Hematopoietic multipotent progenitor cell (in vitro differentiated cells): ENCODE measurements at places on chromosomes 16 and 17.

DNA sequence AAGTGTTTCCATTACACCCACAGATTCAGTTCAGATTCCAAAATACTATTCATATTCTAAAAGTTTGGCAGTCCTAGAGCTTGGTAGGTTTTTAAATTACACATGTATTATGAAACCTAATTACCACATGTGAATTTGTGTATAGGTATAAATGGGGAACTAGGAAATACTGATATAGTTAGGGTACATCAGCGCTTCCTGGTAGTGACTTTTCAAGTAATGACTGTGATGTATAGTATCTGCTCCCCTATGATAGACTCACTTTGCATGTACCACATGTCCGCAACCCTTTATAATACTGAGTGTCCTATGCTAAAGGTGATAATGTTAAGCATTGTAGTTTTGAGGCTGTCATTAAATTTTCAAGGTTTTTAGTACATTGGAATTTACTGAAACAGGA, 22.9 kb downstream of the CDK12 start:
- no peak for DNase-seq

DNA sequence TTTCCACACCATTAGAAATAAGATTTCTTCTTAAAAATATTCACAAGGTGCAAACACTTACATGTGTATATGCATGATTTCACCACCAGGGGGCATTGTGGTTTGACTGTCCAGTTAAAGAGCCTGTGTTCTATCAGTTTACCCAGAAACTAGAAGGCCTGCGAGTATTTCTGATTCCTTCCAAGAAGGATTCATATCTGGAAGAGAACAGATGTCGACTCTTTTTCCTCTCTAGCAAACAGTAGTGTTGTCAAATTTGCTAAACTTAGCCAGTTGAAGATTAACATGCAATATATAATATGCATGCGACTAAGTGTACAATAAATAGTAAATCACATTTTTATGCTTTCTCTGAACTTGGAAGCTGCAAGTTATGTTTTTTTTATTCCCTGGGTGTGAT, 404.1 kb downstream of the WWOX start:
- DNase-seq: peak; percentile 13

- no peak for DNase-seq
These were observed 1377.6 kb downstream of the CDH11 start for GRCh38 chr16:63744077-63744874.

DNA sequence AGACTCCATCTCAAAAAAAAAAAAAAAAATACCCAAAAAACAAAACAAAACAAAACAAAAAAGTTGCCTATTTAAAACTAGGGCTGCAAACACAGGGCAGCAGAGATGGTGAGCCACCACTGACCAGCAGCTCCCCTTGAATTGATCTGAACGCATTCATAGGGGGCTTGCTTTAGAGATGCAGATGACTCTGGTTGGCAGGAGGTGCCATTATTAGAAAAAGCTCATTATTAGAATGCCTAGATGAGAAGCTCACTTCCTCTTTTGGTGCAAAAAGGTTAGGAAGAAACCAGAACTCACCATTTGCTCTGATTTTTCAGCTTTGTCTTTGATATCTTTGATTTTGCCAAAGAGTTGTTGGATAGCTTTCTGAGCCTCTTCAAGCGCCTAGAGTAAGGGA, 53.1 kb downstream of the VPS53 start:
- DNase-seq: no peak

DNA sequence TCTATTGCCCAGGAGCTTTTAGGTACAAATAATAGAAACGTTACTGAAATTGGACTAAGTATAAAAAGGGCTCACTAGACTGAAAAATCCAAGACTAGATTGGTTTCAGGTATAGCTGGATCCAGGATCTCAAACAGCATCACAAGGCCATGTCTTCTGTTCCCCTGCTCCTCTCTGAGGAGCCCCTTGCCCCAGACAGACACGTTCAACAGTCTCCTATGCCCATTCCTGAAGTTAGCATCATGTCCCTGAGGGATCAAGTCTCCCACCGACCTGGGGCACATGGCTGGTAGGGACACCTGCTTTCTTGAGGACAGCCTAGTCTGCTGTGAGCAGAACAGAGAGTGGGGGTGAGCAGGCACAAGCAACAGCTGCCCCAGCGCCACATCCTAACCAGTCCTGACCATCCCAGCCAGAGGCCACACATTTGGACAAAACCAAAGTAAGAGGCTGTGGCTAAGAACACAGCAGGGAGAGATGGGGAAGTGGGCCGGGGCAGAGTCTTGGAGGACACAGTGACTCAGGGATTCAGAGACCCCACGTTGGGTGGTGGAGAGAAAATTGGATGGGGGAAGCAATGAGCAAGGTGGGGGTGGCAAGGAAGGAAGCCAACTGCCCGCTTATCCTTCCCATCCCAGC, 10.5 kb upstream of the MMP2 start:
- DNase-seq: no peak

DNA sequence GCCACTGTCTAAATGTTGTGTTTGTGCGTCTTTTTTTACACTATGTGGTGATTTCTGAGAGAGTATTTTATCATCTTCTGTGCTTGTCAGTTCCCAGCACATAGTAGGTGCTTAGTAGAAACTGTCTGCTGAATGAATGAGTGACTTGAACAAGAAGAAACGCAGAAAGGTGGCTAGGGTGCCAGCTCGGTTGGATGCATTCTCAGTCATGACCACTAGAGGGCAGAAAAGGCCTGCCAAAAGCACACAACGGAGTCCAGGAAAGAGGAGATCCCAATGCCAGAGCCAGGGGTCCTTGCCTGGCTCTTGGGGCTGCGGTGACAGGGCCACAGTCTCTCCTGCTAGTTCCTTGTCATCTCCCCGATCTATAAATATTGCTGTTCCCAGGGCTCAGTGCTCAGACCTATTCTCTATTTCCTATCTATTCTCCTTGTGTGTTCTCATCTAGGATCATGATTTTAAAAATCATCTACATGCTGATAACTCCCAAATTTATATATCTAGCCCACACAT, 57.3 kb upstream of the CCL1 start:
- DNase-seq: peak; percentile 71

- DNase-seq: peak; percentile 40
These were observed 13.2 kb upstream of the SLC12A3 start for GRCh38 chr16:56851671-56852400.

DNA sequence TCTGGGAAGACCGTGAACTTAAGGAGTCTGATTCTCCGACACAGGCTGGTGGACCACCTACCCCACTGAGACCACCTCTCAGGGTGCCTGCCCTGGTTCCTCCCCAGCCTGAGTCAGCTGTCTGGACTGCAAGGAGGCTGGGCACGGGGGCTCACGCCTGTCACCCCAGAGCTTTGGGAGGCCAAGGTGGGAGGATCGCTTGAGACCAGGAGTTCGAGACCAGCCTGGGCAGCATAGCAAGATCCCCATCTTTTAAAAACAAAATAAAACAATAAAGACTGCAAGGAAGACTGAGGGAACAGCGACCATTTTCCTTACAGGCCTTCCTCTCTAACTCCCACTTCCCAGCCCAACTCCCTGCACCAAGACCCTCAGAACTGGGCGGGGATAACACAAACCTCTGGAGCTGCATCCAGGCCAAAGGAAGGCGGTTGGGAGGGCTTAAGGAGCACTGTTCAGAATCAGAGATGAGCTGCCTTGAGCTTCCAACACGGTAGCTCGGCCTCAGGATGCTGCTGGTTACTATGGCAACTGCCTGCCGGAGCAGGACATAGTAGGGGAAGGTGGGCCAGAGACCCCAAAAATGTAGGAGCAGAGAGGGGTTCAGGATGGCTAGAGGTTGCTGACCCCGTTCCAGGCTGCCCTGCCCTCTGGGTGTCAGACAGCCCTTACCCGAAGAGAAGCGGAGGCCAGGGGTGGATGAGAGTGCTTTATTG, 4.4 kb downstream of the APOBR start:
- no peak for DNase-seq

- no peak for DNase-seq
These were observed 8.2 kb downstream of the CRAMP1 start for GRCh38 chr16:1620391-1620790.

- DNase-seq: no peak
These were observed 800 bp downstream of the ZNF747 start for GRCh38 chr16:30533748-30534367.

DNA sequence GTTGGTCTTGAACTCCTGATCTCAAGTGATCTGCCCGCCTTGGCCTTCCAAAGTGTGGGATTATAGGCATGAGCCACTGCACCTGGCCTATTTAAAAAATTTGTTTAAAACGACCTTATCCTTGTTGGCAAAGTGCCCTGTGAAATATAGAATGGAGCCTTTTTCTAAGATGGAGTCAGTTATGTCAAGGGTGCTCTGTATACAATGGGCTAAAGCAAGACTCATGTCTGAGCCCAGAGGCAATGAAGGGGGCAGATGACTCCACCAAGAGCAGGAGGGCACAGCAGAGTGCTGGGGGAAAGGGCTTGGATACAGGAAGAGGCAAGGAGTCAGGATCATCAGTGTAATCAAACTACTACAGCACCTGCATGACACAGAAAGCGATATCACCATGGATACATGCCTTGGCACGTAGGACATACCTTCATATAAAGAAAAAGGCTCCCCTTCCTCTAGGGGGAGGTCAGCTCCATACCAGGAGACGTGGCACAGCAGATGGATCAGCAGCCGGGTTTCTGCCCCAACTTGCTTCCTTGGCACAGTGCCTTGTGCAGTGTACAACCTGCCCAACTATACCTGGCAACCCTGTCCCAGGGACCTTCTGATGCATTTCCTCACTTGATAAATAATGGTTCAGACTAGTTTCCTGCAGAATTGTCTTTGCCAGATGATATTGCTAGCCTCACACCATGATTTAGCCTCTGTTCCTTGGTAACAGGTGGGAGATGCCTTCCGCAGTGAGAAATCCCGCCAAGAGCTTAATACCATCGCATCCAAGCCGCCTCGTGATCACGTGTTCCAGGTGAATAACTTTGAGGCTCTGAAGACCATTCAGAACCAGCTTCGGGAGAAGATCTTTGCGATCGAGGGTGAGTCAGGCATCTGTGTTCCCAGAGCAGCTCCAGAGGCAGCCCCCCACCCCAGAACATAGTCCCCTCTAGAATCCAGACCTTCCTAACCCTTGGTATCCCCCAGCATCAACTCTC, 15.3 kb downstream of the ITGAM start:
- no peak for DNase-seq

DNA sequence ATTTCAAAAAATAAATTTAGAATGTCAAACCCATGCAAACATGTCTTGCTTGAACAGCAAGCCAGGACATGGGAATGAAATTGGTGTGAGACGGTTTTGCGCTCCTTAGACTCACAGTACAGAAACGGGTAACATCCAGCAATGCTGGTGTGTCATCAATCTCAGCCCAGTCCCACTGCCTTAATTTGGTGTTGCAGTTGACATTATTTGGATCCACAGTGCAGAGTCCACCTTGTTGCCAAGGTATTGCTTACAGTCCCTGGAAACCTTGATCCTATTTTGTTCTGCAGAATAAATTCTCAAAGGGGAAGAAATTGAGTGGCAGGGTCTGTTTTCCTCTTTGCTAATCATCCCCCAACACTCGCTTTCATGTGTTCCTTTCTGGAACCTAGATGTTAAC, 311.6 kb upstream of the MON1B start:
- DNase-seq: no peak

DNA sequence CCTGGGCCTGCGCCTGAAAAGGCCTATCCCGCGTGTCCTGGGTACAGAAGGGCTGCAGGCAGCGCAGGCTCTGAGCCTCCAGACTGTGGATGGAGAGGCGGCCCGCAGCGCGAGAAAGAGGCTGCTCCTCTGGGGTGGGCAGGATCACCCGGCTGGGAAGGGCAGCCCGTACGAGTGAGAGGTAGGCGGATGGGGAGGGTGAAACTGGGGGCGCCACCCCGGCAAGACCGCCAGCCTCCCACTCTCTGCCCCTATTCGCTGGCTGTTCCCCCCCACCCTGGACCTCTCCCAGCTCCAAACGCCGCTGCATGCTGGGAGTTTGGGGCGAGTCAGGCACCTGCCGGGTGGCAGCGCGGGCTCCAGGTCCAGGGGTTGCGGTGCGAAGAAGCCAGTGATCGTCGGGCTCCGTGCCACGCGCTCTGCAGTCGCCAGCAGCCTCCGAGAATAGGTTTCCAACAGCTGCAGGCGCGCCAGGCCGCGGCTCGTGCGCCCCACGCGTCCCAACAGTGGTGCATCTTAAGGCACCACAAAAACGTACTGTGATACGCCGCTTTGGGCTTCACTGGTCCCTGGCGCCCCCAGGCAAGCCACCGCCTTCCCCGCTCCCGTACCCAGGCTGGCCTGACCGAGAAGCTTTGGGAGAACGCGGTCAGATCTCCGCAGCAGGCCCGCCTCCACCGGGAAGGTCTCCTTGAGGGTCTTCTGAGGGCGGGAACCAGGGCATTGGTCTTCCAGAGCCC, 1.1 kb downstream of the NOXO1 start:
- DNase-seq: no peak

GRCh38 chr17:17053446-17054379, 11.5 kb downstream of the MPRIP start:
- no peak for DNase-seq

DNA sequence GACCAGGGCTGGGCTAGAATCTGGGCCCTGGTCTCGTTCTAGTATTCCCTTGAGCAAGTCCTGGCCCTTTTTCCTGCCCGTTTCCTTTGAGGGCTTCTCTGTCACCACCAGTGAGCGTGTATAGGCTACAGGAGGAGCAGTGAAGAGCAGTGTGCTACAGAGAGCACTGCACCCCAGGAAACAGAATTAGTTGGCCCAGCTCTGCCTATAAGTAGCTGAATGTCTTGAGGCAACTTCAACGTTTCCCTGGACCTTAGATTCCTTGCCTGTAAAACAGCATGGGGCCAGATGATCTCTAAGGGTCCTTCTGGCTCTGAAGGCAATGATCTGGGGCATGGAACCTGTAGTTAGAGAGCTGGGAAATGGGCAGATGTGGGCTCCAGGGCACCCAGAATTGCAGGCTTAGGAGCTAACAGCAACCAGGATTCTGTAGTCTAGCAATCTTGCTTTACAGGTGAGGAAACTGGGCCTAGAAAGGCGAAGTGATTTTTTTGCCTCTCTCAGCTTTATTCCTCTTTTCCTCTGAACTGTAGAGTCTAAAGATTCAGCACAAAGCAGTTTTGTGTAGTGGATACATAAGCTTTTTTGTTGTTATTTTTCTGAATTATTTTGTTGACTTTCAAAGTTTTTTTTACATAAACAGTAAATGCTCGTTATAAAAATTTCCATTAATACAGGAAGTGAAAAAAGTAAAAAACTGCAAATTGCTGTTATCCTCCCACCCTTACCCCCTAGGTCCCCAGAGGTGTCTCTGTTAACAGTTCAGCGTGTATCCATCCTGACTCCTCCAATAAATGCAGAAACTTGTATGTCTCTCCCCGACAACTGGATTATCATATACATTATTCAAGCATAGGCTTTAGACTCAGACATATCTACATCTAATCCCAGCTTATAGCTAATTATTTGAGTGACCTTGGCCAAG, 1.7 kb upstream of the MYL4 start:
- no peak for DNase-seq
